ENCODE measurements at places on chromosomes 12 and 14.

GRCh38 chr14:70358631-70359030 is 852 bp downstream of the COX16 start:
- DNase-seq: no peak

GRCh38 chr12:127165567-127166392 is 1101.2 kb upstream of the TMEM132C start:
- DNase-seq: peak; percentile 92

DNA sequence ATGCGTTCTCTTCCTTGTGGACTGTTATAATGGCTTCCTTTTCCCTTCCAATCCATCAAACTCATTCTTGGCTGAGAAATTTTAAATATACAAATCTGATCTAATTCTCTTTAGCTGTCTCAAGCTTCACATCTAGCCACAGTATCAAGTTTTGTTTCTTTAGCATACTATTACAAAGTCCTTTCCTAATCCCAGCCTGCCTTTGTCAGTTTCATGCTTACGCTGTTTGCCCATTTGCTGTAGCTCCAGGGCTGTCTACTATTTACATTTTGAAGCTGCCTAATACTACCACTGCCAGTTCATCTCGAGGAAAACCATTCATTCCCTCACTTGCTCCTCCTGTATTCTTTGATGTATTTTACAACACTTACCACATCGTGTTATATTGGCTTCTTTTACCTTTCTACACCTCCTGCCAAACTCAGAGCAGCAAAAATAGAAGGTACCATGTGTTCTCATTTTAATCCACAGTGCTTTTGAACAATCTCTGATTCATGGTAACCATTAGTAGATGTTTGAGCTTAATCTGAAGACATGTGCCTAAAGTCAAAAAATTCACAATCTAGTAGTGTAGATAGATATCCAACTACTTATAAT is 42.9 kb downstream of the ARID4A start:
- no peak for DNase-seq

- DNase-seq: no peak
These were observed 156.5 kb upstream of the PLEKHG7 start for GRCh38 chr12:92546259-92546634.

DNA sequence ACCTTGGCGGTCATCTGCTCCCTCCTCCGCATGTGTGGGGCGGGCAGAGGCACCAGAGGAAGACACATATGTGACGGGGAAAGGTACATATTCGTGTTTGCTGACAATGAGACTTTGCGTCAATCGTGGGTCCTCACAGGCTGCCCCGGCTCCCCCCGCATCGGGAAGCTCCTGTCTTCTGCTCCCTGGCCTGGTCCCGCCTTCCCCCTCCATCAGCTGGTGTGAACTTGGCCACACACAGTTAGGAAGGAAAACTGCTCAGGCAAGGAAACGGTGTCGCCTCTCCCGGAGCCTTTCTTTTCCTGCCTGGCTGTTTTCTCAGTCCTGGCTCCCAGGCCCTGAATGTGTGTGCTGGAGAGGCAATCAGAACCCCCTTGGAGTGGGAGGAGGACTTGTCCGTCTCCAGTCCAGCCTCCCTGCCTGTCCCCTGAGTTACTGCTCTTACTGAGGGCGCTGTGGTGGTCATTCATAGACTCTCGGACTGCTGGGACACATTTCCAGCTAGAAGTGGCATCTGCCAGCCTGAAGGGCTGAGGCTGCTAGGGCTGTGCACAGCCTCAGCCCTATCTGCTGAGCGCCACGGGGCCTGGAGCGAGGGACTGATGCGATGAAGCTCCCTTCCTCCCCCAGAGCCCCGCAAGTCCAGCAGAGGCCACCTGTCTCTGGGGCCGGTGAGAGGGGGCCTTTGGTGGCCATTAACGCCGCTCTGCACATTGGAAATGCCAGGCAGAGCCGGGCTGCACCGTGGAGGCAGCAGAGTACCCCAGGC is 44.2 kb upstream of the TSPAN9 start:
- DNase-seq: no peak

GRCh38 chr12:32895688-32896431 is 717 bp downstream of the PKP2 start:
- DNase-seq: no peak

DNA sequence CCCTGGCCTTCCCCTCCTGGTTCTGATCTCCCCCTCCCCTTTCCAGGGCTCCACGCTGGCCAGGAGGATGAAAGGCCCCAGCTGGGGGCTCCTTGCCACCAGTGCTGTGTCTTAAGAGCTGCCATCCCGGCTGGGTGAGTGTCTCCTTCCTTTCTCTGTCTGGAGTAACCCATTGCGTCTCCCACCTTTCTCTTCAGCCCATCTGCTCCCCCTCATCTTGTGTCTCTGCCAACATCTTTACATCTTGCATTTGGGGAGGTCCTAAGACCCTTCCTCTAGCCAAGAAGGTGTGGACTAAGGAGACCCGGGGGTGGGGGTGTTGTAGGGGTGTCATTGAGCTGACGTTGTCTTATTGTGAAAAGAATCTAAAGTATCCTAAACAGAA is 505 bp downstream of the BCL2L2 start:
- no peak for DNase-seq

DNA sequence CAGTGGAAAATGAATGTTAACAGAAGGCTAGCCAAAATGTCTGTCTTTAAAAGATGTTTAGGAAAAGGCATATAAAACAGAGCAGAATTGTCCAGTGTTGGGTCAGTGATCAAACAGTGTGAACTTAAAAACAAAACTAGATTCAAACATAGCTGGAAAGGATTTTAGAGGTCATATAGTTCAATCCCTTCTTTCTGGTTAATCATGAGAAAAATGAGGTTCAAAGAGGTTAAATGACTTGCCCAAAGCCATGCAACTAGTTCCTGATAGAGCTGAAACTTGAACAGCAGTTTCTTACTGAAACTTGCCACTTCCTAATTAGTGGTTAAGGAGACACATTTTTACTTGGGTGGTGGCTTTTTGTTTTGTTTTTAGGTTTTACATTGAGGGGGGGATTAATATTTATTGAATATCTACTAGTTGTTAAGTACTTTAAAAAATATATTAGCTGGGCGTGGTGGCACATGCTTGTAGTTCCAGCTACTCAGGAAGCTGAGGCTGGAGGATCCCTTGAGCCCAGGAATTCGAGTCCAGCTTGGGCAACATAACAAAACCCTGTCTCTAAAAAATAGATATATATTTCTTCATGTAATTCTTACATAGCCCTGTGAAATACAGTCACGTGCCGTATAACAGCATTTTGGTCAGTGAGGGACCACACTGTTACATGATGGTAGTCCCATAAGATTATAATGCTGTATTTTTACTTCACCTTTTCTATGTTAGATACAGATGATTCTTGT is 20.4 kb downstream of the ACVR1B start:
- no peak for DNase-seq
